ENCODE measurements at places on chromosomes 3 and 15.

GRCh38 chr3:23796518-23796917 lies 9.2 kb upstream of the UBE2E1 start:
- ATAC-seq: no peak

DNA sequence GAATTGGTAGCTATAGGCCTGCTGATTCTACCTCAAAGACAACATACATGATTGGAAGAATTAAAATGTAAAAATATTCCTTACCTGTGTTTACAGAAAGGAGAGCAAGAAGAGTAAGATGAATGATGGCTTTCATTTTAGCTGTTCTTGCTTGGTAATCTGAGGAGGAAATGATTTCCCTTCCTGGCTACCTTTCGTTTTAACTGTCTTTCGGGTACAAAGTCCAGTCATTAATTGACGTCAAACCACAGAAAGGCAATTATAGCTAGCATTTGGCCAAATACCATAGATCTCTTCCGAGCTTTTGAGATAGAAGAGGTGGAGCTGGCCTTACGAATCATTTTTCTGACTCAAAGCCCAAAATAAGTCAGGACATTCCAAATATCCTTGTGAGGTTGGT lies at the start of gene MUC13:
Gene MUC13 (minus strand): TSS at position 175 of the 400 bp plus-strand sequence. CDS start 39 bp downstream, at position 136.
- no peak for ATAC-seq

GRCh38 chr15:70763950-70764730 lies 782 bp upstream of the UACA start:
- no peak for ATAC-seq

- no peak for ATAC-seq
Observed at GRCh38 chr3:3696345-3696744, 102.9 kb upstream of the LRRN1 start.

DNA sequence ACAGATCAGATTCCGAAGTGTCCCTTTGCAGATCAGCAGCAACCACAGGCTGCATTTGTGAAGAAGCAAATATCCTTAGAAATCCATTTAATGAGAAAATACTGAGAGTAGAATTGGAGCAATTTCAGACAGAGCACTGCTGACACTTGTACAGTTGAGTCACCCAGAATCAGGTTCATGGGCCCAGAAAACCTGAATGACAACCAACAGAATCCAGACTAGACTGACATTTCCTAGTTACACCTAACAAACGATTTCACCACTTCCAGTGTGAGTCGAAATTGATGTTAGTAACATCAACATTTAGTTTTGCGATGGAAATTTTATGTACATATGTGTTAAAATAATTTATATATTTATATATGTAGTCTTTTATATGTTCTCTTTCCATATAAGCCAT lies 16.8 kb downstream of the GABRR3 start:
- no peak for ATAC-seq

DNA sequence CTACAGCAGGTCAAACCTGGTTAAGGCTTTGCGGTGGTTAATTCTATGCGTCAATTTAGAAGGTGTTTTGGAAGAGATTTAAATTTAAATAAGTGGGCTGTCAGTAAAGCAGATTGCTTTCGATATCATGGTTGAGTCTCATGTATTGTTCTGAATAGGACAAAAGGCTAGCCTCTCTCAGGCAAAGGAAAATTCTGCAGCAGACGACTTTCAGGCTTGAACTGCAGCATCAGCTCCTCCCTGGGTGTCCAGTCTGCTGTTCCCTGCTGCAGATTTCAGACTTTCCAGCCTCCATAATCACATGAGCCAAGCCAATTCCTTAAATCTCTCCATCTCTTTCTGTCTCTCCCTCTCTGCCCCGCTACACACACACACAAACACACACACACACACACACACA lies 143.2 kb downstream of the TUSC7 start:
- peak; percentile 63 for ATAC-seq

DNA sequence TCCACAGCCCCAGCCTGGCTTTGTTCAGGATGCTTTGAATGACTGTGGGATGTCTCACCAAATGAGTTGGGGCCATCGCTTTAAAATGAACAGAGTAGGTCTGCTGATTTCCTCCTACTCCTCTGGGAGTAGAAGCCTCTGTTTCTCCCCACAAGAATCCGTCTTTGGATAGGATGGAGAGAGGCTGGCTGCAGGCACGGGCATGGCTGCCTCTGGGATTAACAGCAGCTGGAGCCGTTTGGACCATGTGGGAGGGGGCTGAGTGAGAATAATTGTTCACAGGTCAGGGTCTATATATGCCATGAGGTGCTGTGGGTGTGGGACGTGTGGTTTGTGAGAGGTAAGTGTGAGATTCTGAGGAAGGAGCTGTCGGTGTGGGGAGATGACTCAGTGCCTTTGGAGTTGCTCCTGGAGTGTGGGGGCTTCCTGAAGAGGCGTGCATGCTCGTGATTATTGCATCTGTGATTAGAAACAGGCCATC lies 48.0 kb upstream of the APEH start:
- ATAC-seq: no peak

GRCh38 chr3:182491577-182491976 lies 301.7 kb upstream of the ATP11B start:
- no peak for ATAC-seq

DNA sequence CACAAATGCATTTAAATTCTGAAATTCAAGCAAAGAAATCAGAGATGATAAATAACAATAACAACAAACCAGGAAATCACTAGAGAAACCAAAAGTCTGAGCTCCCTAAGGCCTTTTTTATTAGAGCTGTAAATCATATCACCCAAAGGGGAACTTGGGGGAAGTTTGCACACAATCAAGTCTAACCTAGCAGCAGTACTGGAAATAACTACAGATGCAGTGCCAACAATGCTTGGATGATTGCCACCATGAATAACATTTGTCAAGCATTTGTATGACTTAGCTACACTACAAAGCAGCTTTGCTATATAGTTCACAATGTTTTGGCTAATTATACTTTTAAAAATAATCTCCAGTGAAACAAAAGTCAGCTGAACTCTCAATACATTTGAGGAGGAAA lies 27.8 kb downstream of the SHQ1 start:
- ATAC-seq: peak; percentile 46
